ENCODE measurements at places on chromosomes 2 and 18.

DNA sequence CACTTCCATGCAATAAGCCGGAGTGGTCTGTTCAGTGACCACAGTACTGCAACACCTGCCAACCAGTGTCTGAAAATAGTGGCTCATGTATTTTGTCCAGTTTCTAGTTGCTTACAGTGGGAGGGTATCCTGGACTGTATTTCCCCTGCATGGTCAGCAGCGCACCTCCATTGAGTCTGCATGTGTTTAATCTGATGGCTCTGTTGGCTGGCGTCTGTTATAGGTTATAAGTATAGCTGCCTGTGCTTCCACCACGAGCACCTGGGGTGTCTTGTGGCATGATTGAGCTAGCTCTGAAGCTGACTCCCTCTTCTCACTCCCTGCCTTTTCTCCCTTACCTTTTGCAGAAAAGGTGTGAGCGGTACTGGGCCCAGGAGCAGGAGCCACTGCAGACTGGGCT lies 12.9 kb downstream of the PTPN18 start:
- no peak for DNase-seq

- DNase-seq, result no peak
These were observed 68.3 kb upstream of the ARL4C start for GRCh38 chr2:234565201-234565600.

- DNase-seq, result no peak
These were observed 64.6 kb upstream of the TFPI start for GRCh38 chr2:187618813-187619212.

DNA sequence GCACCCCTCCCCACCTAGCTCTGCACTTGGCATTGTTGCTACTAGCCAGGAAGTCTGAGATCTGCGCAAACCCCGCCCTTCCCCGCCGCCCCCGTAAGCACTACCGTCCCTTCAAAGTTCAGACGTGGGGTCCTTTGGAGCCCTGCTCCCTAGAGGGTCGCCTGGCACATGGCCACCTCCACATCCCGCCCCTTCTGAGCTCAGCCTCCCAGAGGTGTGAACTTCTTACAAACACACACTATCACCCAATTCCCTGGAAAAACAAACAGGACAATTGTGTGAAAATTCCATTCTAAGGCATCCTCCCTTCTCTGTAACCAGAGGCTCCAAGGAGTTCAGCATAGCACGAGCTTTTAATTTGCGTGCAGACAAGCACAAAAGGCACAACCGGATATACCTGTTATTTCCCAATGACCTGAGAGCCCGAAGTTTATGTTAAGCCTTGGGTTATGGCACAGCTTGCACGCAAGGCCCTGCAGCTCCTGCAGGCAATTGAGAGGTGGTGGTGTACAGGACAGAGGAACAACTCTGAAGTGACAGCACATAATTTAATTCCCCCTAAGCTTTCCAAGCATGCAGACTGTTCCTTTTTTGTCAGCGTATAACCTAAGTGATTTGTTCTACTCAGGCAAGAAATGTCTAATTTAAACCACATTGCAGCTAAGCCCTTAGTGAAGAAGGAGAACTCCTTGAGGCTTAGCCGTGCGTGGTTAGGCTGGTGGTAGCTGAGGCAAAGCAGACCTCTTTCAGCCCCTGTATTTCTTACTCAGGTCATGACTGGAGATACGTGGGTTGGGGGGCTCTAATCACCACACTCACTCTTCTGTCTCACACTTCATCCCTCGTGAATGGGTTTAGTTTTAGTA lies 20.3 kb upstream of the CYP1B1 start:
- no peak for DNase-seq

DNA sequence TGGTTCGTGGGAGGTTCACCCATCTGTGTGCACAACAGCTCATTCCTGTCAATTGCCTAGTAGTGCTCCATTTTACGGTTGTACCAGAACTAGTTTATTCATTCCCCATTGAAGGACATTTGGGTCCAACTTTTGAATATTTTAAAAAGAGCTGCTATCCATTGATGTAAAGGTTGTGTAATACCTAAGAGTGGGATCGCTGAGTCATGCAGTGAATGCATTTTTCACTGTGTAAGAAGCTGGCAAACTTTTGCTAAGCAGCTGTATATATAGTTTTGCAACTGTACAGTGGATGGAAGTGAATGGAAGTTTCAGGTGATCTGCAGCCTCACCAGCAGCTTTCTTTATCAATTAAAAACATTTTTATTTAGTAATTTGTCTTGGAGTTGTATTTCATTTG lies 104.5 kb downstream of the DCDC2C start:
- DNase-seq, result no peak

DNA sequence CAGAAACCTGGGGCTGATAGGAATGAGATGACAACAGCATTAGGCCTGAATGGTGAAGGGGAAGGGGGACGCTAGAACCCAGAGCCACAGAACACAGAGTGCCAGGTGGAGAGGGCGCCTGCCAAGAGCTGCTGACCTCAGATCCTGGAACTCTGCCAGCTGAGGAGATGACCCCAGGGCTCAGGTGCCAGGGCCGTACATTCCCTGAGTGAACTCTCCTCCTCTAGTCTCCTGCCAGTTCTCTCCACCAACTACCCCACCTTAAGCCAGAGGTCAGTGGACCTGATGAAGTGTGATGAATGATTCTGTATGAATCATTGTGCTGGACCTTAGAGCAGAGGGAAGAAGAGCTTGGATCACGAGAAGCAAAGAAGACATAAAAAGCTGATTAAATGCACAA lies 1582.2 kb upstream of the ACVR2A start:
- DNase-seq, result no peak

DNA sequence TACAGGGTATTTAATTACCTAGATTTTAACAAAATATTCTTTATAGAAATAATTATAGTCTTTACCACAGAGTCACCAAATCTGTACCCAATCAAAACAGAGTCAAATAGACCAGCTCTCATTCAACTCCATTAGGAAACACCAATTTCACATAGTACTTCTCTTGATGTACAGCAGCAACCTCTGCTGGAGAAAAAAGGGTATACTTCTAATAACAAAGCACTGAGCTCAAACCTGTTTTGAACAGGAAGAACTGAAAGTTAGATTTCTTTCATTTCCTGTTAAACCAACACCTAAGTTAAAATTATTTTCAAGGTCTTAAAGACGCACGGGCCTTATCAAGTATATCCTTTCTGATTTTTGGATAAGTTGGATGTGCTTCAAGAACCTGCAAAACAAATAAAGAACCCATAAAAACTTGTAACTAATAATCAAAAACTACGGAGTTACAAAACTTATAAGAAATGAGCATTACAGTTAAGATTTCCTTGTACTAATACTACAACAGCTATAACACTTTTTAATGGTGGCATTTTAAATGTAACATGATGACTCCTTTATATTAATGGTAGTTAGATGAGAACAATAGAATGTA lies 79.0 kb downstream of the TTC21B start:
- DNase-seq, result no peak
